ENCODE measurements at places on chromosomes 5 and 9.

DNA sequence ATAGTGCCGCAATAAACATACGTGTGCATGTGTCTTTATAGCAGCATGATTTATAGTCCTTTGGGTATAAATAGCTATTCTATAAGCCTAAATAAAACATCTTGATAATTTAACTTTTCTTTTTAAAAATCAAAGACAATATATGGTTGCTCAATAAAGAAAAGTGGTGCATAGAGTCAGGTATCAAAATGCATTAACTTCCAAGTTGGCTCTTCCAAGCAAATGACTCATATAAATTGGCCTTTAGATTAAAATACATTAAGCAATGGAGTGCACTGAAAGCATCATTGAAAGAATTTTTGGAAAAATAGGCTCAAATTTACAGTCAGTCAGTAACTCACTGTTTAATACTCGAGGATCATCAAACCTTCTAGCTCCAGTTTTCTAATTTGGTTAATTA lies 106.6 kb downstream of the PLCXD3 start:
- DNase-seq: no peak

- DNase-seq: no peak
These were observed 4.5 kb downstream of the PKN3 start for GRCh38 chr9:128706671-128707381.

GRCh38 chr5:67617051-67617450 lies 420.5 kb upstream of the CD180 start:
- no peak for DNase-seq

DNA sequence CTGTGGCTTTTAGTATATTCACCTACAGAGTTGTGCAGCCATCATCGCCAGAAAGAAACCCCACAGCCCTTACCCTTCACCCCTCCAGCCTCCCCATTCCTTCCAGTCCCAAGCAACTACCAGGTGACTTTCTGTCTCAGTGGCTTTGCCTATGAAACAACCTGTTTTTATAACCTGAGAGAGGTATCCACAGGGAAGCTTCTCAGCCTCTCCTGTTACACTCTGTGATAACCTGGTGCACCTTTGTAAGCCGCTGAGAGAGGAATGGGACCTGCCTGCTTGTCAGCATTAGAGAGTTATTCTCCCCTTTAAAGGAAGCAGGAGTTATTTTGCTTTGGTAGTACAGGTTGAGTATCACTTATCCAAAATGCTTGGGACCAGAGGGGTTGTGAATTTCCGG lies 93.6 kb downstream of the TRIO start:
- DNase-seq: no peak
